Stimulated activated CD8-positive, alpha-beta memory T cell treated with anti-CD3 and anti-CD28 coated beads, Interleukin-2, amount 100 ng/mL, for 48 hours (primary cell): ENCODE measurements at places on chromosomes 1 and 21.

DNA sequence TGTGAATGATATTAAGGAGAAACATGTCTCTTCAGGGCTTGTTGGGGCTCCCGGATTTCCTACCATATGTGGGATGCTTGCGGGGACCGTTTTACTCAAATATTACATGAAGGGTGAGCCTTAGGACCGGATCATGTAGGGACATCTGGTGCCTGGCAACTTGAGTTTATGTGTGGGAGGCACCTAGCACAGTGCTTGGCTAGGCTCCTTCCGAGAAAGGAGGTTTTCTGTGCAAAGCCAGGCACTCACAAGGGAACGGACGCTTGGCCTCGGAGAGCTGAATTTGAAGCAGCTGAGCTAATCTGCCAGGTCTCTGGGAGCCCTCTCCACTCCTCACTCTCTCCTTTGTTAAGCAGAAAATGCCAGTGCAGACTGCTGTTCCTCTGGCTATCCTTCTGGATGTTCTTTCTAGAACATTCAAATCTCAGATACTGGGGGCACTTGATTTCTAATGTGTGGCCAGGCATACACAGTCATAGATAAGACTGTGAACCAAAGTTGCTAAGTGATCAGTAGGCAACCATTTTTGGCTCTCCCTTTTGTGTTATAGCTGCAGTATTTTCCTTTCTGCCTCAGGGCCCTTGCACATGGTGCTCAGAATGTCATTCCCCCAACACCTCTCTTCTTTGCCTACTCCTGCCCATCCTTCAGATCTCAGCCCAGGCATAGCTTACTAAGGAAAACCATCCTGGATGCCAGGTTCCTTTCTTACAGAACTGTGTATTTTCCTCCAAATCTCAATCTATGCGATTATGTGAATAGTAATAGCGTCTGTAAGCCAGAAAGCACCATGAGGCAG, 216.6 kb upstream of the CSF3R start:
- DNase-seq: no peak

- DNase-seq: no peak
Measured at GRCh38 chr1:58361134-58361533, 185.4 kb downstream of the OMA1 start.

- no peak for DNase-seq
Measured at GRCh38 chr1:156203331-156203730, 9.4 kb downstream of the SLC25A44 start.

DNA sequence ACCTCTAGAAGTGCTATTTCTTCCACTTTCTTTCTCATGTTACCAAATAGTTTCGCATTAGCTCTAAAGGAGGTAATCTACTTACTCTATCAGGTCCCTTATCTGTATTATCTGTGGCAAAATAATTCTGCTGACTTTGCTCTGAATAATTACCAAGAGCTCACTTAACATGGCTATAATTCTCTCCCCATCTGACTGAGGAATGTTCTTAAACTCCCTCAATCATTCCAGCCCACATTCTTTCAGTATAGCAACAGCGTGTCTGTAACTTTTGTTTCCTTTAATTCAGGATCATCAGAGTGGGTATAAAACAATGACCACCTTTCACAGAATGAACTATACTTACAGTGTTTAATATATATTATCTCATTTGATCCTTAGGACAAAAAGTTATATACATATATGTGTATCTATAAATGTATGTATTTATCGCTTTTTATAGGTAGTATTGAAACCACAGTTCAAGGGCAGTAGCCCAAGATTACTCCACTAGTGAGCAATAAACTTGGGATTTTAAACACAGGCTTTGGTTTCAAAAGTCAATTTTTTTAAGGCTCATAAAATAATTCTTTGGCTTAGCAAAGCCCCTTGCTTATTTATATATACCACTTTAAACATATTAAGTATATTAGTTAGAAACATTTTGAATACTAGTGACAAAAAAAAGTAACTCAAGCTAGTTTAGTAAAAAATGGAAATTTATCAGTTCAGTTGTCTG, 36.1 kb upstream of the ST6GALNAC3 start:
- no peak for DNase-seq

DNA sequence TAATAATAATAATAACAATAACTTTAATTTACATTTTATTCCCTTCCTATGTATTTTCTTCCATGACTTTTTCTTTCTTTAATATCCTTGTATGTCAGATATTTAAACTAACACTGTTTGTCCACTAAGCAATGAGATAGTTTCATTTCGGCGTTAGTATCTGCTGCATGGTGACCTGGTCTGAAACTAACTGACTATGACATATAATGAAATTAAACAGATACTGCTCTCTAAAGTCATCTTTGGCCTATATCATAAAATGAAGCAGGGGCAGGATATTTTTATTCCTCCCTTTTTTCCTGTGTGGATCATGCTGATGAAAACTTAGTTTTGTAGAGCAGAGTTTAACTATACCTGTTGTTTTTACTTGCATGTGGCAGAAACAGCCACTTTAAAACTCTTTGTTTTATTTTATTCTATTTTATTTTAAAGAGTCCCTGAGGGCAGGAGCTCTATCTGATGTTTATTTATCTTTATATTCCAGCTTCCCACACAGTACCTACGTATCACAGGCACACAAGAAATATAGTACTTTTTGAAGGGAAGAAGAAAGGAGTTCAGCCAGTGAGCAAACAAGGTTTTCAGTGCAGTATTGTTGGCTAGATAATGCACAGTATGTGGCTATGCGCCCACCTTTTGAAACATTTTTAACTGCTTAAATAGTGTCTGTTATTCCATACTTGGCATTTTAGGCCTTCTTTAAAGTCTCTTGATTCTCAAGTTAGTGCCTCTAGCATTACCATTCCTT, 165.6 kb downstream of the PHTF1 start:
- DNase-seq: no peak

GRCh38 chr1:39190096-39190495, 14.4 kb upstream of the MACF1 start:
- no peak for DNase-seq

DNA sequence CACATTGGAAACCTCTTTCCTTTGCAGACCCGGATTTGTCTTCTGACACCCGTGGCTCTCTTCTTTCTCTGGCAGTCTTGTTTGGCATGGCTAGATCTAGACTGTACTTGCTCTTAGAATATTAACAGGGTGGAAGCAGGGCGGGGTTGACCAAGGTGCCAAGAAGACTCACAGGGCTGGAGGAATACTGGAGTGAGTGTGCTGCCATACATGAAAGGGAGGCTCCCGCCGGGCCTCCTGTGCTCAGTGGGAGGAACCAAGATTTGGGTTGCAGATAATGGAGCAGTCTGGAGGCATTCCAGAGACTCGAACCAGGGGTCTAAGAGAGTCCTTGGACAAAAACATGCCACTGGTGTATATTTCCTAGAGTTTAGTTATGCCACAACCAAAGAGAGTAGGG, 27.6 kb upstream of the SNX27 start:
- DNase-seq: no peak

DNA sequence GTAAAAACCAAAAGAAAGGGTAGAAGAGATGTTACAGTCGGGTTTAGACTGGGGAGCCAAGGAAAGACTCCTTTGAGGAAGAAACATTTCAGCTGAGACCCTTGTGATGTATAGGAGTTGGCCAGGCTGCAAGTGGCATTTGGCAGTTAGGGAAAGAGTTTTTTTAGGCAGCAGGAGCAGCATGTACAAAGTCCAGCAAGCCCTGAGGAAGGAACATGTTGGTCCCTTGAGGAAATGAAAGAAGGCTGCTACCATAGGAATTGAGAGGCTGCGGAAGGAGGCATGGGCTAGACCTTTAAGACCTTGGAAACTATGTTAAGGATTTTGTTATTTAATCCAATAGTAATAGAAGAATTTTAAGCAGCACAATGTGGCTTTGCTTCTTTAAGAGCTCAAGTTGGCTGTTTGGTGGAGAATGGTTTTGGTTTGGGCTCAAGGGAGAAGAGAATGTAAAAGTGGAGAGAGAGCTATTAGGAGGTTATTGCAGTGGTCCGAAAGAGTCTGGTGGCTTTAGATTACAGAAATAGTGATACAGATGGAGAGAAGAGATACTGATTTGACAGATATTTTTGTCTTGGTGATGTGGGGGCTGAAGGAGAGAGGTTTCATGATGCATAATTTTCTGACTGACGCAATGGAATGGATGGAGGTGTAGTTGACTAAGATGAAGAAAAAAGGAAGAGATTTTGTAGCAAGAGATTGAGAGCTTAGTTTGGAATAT, 26.6 kb downstream of the SMAP2 start:
- no peak for DNase-seq

GRCh38 chr1:27823784-27824183, 6.8 kb upstream of the PPP1R8 start:
- DNase-seq: no peak

DNA sequence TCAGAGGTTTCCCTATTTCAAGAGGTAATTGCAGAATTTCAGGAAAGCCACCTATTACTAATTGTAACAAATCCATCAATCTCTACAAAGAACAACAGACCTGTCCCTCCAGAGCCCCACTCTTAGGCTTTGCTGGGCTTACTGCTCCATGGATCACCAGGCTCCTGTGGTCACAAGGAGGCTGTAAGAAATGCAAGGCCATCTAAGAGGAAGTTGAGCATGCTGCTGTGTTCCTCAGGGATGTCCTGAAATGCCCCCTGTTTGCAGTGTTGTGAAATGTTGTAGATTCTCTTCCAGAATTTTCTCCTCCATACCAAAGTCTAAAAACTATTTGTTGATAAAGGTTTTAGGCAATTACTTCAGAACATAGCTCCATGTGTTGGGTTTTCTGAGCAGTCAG, 24.4 kb upstream of the DUSP23 start:
- no peak for DNase-seq

- no peak for DNase-seq
Measured at GRCh38 chr1:177340601-177341067, 169.9 kb downstream of the BRINP2 start.

DNA sequence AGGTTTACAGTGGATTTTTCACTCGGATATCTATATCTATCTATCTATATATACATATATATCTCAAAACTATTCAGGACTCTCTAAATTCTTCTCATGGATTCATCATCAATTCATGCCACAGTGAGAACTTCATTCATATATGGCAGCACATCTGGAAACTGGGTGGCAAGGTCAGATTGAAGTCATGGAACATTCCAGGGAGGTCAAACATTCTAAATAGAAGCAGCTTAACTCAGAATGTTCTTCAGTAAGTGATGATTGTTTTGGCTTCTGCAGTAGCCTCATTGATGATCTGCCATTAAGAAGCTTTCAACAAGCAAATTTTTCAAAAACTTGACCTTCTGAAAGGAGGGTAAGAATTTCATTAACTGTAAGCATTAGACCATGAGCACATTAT, 46.9 kb upstream of the ADAMTS1 start:
- DNase-seq: no peak

DNA sequence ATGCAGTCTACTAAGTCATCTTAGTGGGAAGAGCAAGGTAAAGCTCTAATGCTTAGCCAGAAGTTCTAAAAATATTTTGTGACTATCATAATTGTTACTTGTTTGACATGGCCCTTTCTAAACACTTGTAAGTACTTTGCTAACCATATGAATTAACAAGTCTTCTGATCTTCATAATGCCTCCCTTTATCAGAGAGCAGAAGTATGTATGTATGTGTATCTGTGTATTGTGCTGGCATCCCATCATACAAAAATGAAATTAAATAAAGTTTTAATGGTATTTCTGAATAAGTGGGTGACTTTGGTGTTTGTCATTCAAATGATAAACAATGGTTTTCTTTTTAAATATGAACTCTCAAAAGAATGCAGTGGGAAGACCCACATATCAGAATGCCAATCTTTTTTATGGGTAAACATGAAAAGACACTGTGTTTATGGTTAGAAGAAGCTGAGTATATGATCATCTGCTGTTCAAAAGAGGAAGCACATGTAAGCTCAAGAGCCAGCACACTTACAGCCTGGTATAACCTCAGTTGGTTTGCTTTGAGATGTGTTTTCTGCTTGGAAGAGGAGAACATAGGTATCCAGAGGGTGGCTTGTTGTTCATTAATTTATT, 159.6 kb downstream of the CLEC20A start:
- no peak for DNase-seq

DNA sequence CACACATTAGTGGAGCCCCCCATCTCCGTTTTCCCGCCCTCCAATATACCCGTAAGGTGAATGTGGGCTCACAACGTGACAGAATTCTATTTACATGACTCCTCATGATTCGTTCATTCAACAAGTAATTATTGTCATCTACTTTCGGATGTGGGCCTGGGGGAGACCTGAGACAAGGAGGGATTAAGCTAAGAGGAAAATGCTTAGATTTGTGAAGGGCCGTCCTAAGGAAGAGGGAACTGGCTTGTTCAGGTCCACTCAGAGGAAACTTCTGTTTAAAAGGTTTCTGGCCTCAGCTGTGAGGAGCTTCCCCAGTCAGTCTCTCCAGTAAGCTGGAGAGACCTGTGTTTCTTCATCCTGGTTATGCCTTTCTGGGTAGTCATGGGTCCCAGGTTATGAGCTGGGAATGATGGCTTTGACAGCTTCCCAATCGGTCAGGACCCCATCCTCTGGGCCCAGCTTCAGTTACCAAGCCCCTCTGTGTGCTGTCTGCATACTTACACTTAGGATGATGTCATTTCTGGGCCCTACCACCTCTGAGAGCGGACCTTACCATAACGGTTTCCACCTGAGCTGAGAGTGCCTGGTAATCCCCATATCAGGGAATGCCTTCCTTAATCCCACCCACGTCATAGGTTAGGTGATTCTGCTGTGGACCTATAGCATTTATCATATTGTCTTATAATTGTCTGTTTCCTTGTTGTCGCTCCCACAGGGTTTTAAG, 687 bp upstream of the ERI3 start:
- DNase-seq: no peak

DNA sequence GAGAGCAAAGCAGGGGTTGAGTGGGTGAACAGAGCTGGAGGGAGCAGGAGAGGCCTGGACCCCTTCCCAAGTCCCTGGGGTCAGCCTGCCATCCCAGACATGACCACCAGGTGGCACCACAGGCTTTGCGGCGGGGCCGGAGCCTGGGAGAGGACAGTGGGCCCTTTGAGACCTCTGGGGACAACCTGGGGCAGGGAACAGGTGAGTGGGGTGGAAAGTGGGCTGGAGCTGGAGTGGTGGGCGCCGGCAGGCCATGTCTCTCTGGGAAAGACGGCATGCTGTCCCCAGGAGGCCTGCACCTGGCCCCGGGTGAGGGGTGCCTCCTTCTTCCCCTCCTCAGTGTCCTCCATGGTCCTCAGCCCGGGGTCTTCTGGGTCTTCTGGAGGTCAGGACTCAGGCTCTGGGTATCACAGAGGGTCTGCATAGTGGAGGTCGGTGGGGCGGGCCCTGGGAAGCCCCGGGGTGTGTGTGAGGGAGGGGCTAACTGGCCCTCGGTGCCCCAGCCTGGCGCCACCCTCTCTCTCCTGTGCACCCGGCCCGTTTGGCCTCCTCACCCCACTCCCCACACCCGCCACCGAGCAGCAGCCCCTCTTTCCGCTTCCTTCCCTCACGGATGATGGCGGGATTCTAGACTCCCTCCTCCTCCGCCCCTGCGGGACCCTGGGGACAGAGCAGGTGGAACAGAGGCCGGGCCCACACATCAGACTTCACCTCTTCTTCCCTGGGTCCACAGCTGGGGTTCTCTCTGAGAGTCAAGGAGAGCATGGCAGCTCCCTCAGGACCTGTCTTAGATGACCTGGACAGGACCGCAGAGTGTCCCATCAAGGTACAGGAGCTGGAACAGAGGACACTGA, 28.5 kb upstream of the PKP1 start:
- DNase-seq: peak; percentile 68
